H9 (cell line): ENCODE measurements at places on chromosomes 11 and 22. TPM values are rescaled to one million over a fixed set of nuclear protein-coding genes. Genes with fewer than 3 reads are reported as not detected.

The P2RY6 gene
- total RNA-seq = not detected in 2 replicates

The OR4C46 gene
- not detected in 2 replicates for total RNA-seq

- DNase-seq = no peak
Measured at GRCh38 chr11:111077530-111078322, 167.8 kb upstream of the POU2AF2 start.

DNA sequence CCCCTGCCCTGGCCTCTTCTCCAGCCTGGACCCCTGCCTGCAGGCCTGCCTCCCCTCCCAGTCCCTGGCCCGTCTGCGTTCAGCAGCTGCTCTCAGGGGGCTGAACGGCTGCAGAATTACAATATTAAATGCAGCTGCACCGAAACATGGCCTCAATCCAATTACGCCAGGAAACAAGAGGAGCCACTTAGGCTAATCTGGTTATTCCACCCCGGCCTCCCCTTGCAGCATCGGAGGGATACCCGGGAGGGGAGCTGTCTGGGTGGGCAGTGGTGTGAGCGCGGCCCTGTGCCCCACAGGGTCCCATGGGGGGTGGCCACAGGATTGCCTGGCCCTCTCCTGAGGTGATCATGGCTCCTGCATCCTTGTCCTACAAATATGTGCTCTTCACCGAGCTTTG, 42.6 kb downstream of the FLRT1 start:
- no peak for DNase-seq

- peak; percentile 33 for DNase-seq
Measured at GRCh38 chr11:120431633-120432032, 79.9 kb upstream of the GRIK4 start.

GRCh38 chr22:43811777-43812148, 342 bp downstream of the EFCAB6 start:
- DNase-seq = no peak

- DNase-seq = no peak
Measured at GRCh38 chr11:123235656-123236261, 40.7 kb upstream of the CLMP start.

DNA sequence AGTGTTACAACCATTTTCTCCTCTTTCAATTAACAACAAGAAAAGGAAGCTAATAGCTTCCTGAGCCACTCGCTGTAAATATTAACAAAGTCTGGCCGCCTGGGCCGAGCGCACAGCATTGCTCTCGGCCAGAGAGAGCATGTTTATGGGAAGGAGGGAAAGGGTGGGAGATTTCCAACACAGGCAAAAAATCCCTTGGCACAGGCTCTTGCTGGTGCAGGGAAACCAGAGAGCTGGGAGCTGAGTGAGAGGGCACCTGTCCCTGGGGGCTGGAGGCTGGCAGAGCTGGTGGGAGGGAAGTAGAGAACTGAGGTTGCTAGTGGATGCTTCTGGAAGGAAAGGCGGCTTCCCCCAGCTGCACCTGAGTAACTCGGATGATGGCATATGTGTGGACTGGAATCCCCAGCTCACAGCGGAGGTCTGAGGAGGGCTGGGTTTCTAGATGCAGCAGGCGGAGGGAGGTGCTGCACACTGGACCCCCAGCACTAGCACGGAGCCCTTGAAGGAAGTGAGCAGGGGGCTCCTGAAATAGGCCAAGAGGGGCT, 59.6 kb downstream of the FLRT1 start:
- DNase-seq = no peak

DNA sequence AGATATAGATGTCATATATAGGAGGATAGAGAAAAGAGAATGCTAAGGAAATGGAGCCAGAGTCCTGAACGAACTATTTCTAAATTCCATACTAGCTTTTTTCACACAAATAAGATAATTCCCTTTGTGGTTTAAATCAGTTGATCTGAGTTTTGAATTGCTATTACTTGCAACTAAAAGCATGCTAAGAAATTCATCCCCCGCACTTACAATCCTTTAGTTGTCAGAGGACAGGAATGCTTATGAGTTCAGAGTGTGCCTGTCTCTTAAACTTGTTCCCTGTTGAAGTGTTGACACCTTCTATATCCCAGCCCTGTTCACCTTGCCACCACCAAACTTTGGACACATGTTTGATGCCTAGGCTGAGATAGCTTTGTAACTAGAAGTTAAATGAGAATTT, 406.2 kb downstream of the METTL15 start:
- no peak for DNase-seq

- no peak for DNase-seq
Measured at GRCh38 chr11:78656327-78656726, 81.7 kb upstream of the NARS2 start.

- no peak for DNase-seq
Measured at GRCh38 chr22:25051983-25052710, 99.6 kb downstream of the KIAA1671 start.

DNA sequence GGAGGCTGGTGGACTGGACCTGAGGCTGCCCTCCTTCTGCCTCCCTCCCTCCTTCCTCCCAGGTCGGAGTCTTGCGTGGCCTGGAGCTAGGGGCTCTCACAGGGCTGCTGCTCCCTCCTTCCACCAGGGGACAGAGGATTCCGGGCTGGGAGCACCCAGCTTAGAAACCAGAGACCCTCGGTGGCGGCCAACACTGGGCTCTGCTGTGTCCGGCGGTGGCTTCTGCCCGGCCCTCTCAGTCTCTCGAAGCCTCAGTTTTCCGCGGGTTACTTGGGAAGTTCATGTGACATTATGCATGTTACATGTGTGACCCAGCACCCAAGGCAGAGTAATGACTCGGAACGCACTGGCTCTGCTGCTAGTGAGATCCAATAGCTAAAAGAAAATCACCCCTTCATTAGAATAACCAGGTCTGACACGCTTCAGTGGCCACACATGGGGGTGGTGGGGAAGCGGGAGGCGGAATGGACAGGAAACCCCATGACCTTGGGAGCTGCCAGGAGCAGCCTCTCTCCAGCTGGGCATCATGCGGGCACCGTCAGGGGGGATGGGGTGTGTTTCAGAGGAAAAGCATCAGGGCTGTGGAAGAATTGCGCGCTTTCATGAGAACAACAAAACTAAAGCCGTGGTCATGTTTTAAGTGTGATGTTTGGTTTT, 5.9 kb upstream of the MRGPRG start:
- DNase-seq = no peak

- DNase-seq = no peak
Measured at GRCh38 chr11:60169264-60169915, 13.5 kb downstream of the MS4A6A start.
